Activated effector memory CD4-positive, alpha-beta T cell treated with Interleukin-2 at 50 U/mL for 16 hours (primary cell): ENCODE measurements at places on chromosomes 5 and 9.

DNA sequence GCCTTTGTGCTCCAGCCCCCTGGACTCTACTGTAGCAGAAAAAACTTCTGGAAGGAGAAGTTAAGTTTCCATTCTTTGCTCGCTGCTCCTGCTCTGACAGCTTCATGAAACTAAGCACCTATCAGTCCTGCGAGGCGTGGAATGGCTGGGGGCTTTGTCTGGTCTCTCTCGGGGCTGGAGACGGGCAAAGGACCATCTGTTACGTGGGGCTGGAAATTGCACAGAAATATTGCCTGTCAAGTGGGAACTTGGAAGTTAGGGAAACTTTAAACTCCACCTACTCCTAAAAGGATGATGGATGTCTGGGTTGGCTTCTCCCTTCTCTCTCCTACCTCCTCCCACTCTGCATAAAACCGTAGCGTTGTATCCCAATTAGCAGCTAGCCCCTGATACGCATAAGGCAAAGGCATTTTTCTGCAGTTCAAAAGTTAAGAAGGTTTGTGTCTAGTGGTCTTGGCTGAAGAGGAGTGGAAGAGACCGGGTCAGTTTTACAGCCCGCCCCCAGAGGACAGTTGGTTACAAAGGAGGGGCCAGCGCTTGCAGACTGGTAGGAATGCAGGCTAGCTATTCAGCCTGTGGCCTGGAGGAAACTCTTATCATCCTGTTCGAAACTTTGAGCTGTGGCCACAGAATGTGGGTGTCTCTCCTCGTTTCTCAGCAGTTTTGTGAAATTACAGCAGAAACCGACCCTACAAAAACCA, 1.3 kb downstream of the FBXL7 start:
- DNase-seq, result no peak

DNA sequence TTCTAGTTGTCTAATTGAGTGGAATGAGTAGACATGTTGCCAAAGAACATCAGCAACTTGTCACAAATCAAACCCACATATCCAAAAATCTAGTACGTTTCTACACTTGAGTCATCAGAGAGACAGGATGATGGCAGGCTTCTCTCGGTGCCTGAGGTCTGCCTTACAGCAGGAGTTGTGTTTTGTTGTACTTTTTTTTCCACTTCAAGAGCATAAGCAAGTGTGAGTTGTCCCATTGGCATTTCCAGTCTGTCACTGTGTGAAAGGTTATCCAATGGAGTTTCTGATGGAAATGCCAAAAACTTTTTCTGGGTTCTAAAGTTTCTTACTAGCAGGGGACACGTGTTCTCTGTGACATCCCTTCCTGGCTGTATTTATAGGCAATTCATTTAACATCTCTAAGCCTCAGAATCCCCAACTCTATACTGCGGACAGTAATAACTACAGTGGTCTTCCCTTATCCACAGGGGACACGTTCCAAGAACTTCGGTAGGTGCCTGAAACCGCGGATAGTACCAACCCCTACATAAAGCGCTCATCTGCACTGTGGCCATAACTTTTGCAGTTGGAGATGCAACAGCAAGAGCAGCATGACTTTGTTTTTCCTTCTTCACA, 246.5 kb downstream of the SYK start:
- no peak for DNase-seq

GRCh38 chr5:158589939-158590338, 509.8 kb downstream of the EBF1 start:
- DNase-seq, result no peak

DNA sequence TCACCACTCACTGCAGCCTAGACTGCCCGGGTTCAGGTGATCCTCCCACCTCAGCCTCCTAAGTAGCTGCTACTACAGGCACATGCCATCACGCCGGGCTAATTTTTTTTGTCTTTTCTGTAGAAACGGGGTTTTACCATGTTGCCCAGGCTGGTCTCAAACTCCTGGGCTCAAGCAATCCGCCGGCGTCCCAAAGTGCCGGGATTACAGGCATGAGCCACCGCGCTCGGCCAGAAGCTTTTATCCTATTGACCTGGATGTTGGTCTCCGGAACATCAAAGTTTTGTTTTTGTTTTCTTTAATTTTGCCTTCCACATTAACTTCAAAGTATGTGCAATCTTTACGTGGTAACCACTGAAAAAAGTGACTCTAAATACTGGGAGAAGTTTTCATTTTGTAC, 42.4 kb upstream of the FST start:
- DNase-seq, result no peak
